ENCODE measurements at places on chromosomes 2 and 18.

DNA sequence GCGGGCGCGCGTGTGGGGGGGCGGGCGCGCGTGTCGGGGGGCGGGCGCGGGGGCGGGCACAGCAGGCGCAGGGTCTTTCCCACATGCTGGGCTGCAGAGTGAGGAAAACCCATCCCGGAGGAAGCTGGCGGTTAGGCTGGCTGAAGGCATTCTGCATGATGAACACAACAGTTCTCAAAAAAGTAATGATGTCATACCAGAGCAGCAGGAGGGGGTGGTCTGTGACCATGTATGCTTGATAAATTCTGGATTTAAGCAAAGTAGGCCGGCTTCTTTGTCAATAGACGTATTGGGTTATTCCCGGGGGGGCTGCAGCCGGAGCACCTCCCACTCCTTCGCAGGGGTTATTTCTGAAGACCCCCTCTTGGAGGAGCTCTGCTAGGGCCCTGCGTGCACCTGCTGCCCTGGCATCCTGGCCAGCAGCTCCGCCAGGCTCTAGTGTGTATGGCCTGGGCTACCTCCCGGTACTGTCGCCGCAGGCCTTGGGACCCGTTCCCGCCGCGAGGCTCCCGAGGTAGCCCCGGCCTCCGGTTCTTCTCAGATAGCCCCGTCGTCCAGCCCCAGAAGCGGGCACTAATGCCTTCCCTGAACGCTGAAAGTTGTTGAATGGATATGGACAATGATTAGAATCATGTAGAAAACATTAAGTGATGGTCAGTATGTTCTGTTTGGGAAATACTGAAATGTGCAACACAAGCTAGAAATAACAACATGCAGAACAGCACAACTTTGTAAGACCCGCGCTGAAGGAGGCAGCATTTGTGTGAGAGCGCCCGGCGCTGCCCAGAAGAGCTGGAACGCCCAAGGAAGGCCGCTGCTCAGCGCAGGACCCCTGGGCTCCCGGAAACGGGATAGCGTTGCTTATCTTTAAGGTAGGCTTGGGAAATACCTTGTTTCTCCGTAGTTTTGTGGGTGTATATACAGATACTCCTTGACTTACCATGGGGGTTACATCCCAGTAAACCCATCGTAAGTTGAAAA, 101.4 kb upstream of the RAB6C start:
- DNase-seq: no peak

DNA sequence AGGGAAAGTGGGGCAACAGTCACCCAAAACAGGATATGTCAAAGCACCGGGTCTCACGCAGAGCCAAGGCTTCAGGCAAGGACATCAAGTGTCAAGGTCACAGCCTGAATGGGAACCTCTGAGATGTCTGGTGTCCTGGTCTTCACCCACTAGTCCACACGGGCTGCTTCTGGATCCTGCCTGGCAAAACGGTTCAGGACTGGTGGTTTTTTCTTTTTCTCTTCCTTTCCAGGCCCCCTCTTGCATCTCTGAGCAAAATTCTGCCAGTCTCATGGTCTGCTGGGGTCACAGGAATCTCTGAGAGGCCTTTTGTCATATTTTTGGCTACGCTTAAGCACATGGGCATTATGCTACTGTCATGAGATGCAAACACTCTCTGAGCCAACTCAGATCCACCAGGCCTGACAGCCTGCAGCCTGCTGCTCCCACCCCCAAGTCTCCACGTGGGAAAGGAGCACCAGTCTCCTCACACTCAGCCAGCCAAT, 518.2 kb upstream of the ZEB2 start:
- no peak for DNase-seq

GRCh38 chr18:54378057-54378456, 20.4 kb downstream of the C18orf54 start:
- no peak for DNase-seq

GRCh38 chr2:132605236-132606180, 64.5 kb downstream of the LYPD1 start:
- DNase-seq: no peak

DNA sequence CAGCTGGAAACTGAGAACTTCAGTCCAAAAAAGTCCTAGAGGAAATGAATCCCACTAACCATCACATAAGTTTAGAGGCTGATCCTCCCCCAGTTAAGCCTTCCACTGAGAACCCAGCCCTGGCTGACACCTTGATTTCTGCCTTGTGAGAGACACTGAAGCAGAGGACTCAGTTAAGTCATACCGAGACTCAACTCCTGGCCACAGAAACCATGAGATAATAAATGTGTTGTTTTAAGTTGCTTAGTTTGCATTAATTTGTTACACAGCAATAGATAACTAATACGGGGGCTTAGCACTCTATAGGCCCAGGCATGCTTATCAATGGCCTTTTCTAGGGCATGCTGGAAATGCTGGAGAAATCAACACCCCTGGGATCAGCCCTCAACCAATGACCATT, 3.4 kb upstream of the ADD2 start:
- DNase-seq: no peak

DNA sequence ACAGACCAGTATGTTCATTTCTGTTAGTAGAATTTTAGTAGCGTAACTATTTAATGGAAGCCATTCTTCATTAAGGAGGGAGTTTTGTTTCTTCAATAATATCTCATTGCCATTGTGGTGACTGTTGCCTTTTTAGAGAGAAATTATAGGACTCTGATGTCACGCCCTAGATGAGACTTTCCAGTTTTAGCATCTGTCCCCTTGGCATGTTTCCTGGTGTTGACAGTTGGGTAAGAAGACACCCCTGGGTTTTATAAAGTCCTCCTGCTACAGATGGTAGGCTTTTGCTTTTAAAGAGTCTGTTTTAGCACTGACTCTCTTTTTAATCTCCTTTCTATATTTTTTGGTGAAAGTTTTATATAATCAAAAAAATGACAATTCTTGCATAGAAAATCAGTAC, 41.9 kb downstream of the KCNJ3 start:
- no peak for DNase-seq

- DNase-seq: no peak
Observed at GRCh38 chr2:118858485-118859156, 11.2 kb upstream of the EN1 start.

GRCh38 chr2:60213865-60214625, 339.4 kb downstream of the BCL11A start:
- no peak for DNase-seq

DNA sequence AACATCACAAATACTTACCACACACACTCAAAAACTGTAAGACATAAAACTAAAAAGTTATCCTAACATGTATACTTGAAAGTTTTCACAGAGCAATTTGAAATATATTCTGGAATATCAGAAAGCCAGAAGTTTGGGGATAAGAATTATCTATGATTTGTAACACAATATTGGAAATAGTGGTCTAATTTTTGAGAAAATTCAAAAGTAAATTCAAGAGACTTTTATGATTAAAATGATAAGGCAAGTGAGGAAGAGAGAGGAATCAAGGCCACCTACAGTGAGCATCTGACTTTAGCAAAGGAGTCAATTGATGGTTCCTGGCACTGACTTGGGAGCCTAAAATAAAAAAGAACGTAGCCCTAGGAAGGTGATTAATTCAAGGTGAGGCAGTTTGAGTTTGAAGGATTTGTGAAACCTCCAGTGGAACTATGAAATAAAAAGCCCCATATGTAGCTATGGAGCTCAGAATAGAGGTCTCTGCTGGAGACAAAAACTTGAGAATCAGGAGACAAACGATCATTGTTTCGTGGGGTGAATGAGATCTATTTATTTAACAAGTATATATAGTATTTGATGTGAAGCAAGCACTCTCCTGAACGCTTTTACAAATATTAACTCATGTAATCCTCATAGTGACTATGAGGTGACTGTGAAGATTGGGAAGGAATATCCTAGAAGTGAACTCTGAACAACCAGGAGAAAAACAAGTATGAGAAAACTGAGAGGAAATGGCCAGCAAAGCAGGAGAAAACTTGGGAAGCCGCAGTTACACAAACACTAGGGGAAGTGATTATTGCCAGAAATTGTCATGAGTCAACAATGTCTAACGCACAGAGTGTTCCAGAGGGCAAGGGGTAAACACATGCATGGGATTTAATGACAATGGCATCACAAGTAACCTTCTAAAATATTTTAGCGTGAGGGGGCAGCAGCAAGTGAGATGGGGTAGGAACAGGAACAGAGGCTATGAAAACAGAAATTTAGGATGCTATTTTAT, 12.8 kb downstream of the TFPI start:
- DNase-seq: no peak

- no peak for DNase-seq
Observed at GRCh38 chr18:5311301-5311989, 15.9 kb upstream of the ZBTB14 start.

- no peak for DNase-seq
Observed at GRCh38 chr2:152644189-152644873, 72.9 kb downstream of the PRPF40A start.

GRCh38 chr2:201298462-201299052, 38.2 kb downstream of the CASP8 start:
- DNase-seq: no peak

DNA sequence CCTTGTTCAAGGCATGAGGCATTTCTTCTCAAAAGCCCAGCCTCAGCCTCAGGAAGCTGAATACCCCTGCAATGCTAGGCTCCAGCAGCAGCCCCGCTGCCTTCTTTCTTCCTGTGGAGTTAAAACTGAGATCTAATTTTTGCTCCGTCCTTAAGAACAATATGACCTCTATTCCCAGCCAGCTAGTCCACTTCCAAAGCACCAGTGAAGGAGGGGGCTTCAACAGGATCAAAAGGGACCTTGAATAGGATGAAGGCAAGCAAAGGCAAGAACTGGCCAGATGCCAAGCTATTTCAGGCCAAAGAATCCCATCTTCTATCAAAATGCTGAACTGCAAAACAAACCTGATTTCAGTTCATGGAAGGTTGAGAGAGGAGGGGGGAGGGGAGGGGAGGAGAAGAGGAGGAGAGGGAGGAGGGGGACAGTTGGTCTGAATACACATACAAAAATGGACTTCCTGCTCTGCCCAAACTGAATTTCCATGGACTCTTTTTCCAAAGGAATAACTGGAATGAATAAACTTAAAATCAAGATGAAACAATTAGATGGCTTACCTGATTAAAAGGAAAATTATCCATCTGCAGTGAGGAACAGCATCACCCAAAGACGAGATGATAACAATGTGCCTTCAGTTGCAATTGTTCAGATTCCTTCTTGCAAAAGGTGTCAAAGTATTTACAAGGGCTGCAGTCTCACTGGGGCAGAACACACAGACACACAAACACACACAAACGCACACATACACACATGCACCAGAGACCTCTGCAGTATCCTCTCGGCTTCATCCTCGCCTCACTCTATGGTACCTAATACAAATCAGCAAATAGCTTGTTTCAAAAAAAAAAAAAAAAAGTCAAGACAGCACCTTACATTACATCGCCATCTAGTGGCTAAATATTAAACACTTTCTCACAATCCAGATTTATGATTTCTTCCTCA, at the start of gene SCN1A:
TSS of gene SCN1A (minus strand) at position 804 of the 939 bp plus-strand sequence. CDS start 54,399 bp downstream, outside the sequence.
- DNase-seq: no peak

DNA sequence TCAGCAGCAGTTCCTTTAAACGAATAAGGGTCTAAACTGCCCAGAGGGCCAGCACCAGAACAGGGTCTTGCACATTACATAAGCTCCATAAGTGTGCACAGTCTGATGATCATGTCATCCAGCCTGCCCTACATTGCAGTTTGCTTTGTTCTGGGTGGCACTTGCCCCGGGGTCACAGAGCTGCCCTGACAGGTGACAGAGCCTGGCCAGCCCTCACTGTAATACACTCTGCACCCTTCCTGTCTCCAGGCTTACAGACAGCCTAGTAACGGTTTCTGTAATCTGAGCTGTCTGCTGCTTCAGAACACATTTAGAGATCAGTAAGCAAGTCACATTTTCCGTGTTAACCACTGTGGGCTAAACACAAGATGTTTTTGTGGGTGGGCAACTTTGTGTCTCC, 213.3 kb downstream of the FAM210A start:
- no peak for DNase-seq

- DNase-seq: no peak
Observed at GRCh38 chr18:47730795-47731194, 199.7 kb downstream of the SMAD2 start.

- no peak for DNase-seq
Observed at GRCh38 chr2:239774933-239775622, 250.1 kb downstream of the NDUFA10 start.

GRCh38 chr2:65358678-65359400, 73.6 kb downstream of the SPRED2 start:
- no peak for DNase-seq

DNA sequence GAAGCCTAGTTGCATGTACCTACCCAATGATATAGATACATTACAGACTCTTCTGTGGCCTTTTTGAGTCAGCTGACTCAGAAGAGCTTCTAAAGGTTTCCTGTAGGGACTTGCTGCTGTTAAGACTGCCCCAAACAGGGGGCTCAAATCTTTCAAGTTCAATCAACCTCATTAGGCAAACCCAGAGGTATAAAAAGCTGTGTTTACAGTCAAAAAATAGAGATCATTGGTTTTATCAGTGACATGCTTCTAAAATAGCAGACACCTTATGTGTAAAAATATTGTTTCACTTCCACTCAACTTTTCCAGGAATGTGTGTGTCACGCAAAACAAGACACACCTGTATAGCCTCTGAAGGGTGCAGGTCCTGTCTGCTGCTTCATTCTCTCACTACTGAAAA, 624.3 kb upstream of the FANCL start:
- no peak for DNase-seq

GRCh38 chr2:25215948-25216679, 47.7 kb upstream of the POMC start:
- peak; percentile 71 for DNase-seq

GRCh38 chr2:175889701-175890302, 112.3 kb downstream of the LNPK start:
- no peak for DNase-seq

DNA sequence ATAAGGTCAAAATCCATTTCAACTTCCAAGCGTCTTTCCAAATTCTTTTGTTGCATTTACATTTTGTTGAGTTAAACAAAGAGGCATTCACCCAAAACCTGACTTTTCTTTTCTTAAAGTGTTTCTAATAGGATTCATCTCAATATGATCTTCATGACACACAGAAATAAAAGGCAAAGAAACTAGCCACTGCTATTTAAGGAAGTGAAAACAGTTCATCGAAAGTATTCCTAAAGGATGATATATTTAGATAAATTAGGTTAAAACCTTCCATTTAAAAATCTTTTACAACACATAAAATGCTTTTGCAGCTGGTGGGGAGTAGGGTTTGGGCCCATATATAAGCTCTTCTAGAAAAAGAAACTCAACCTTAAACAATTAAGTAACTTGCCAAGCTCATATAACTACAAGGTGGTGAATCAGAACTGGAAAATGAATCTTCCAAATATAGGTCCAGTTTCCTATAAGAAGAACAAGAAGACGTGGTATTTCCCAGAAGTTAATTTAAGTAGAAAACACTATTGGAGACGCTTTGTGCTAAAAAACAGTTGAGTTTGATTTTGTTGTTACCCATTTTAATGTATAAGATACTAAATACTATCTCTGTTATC, 336.0 kb upstream of the HNRNPA3 start:
- DNase-seq: no peak

DNA sequence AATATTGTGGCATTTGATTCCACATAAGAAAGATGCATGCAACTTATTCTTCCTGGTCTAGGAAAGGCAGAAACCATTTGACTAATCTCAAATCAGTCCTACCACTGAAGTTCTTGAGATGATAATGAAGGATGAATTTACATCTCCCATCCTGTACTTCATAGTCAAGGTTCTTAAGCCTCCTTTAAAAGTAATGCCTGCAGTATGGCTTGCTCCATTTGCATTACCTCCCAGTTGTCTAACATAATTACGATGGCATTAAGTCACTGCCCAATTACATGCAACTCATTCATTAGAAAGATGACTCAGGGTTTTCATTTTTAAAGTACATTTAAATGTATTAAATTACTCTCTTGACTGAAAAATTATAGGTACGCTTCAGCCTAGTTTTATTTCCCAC, 32.2 kb downstream of the THADA start:
- no peak for DNase-seq

- no peak for DNase-seq
Observed at GRCh38 chr2:121272596-121272995, 12.4 kb downstream of the TFCP2L1 start.
